ENCODE measurements at places on chromosomes 12 and 14.

DNA sequence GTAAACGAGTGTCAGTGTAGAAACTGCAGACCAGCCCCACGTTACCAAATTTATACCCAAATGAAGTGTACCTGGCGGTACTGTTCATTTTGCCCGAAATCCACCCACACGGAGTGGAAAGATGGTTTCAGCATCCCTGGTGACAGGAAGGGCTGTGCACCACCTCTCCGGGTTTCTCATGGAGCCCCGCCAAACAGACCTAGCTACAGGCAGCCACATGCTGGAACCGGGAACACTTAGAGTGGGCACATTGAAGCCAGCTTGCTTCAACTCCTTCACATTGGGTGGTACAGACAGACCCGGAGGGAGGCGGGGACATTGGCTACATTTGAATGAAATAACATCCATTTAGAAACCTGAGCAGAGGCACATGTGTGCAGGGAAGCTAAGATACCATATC is 84.4 kb downstream of the PPP2R5C start:
- no peak for DNase-seq

DNA sequence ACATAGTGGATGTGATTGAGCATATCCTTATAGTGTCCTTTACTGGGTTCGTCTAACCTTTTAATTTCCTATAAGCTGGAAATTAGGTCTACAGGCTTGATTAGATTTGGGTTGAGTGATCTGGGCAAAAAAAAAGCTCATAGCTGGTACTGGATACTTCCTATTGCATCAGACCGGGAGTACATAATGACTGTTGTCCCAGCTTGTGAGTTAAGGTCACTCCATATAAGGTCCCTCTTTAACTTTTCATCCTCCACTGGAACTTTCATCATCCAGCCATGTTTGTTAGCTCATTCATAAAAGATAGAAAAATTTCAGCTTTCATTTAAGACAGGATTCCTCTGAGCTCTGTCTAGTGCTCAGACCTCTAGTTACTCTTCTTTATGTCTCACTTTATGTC is 80.8 kb downstream of the C14orf132 start:
- DNase-seq = no peak

- DNase-seq = no peak
These were observed 64.2 kb downstream of the DIO3 start for GRCh38 chr14:101625336-101626097.

DNA sequence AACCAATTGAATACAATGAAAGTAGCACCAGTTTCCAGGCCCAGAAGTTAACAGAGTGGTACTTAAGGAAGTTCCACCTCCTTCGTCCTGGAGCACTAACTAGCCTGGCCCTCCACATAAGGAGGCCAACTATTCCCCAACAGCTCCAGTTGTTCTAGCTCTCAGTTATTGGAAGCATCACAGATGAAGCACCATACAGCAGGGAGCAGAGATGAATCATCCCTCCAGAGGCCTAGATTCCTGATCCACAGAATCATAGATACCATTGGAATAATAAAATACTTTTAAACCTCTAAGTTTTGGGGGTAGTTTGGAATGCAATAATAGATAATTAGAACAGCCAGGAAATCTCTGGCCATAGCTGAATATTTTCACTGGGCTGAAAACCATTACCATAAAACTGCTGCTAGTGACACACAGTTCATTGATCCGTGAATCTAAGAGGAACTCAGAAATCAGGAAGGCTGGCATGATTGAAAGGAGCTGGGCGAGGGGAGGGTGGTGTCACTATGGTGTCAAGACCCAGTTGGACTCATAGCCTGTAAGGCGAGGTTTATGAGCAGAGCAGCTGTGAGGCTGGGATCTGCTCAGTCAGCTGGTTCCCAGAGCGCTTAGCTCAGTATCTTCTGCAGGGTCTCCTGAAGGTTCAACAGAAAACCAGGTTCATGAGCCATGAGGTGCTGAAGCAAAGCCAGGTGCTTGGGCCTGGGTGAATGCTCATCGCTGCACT is 371.4 kb upstream of the TMTC1 start:
- DNase-seq = no peak

DNA sequence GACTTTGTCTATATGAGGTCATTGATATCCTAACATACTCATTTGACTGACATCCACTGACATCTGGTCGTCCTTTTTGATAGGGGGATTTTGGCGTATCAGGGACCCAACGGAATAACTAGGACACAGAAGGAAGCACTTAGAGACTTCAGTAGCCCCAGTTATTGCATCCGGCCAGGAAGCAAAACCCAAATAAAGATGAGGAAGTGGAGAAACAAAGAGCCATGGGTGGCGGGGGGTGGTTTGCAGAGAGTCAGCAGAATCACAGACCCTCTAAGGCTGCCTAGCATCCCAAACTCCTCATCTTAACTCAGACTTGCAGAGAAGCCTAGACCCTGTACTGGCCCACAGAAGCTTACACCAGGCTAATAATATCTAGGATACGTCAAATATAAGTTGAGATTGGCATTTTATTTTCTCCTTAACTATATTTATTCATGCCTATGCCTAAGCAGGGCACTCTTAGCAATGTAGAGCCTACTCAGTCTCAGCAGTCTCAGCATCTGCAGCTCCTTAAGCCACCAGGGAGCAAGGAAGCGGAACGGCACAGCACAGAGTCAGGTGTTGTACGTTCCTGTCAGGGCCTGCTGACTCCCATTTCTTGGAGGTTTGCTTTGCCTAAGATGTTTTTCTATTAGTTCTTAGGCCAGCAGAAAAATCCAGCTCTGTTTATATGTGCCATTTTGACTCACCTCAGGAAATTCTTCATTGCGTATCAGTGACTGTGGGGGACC is 45.1 kb downstream of the KCNA1 start:
- DNase-seq = no peak

DNA sequence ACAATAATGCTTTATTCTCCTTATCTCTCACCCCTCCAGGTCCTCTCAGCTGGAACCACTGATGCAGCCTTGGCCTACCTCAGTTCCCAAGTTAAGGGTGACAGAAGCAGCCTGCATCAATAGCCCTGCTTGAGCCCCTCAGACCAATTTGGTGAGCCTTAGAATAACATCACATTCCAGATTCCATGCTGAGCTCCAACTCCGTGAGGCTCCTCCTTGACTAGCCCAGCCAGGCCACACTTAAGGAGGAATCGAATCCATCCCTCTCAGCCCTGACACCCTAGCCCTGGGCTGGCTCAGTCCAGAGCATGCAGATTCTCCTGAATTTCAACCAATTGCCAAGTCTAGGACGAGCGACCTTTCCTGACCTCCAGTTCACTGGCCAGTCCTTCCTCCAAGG is 91.1 kb downstream of the ARMH4 start:
- no peak for DNase-seq

DNA sequence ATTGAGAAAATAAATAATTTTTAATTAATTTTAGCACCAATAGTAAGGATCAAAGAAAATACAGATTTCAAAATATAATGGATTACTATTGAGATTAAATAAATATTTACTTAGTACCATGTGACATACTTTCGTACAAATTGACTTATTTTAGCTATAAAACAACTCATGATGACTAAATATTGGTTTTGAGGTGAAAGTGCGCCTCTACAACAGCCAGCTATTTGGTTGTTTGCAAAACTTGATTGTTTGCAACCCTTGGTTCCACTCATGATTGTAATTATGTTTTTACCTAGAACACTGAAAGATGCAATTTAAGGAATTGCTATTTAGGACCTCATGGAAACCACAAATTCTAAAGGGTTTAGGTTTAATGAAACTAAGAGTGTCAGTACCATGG is 51.9 kb upstream of the PPM1H start:
- DNase-seq = no peak

DNA sequence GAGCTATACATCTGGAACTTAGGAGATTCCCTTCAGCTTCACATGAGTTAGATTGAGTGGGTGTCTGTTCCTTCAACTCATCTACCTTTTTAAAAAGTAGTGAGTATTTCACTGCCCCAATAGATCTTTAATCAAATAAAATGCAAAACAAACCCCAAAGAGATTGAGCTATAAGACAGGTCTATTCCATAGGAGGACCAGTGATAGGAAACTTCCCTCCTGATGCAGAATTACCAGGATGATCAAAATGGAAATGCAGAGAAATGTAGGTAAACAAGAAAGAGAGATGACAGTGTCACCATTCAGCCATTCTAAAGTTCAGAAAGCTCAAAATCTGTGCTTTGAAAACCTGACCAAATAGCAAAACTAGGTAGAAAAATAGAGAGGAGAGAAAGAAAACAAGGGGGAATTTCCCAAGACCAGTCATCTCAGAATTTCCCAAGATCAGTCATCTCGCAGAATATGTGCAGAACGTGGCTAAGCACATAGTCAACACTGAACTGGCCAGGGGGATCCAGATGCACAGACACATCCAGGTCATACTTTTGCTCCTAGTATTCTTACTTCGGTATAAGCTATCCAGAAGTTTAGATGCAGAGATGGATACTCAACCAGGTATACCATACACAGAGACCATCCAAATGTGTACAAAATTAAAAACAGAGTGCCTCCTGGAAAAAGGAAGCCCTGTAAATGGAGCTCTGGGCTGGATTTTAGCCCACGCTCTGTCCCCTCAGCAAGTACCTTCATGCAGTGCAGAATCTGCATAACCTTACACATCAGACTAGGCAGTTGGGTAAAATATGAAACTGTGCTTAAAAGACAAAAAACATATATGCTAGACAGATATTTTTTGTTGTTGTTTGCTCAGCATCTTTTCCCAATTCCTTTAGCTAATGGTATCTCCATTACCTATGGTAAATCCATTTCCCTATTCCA is 27.4 kb downstream of the SLC41A2 start:
- DNase-seq = no peak

DNA sequence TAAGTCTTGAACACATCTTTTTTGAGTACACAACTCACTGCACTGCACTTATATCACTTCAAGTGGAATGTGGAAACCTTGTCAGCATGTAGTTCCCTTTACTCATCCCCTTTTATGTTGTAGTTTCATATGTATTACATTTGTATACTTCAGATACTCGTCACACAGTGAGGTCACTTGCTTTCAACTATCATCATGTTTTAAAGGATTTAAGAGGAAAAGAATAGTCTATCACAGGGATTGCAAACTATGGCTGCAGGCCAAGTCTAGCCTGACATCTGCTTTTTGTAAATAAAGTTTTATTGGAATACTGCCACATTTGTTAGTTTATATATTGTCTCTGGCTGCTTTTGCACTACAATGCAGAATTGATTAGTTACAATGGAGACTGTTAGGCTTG is 24.3 kb downstream of the CNOT2 start:
- no peak for DNase-seq
